Activated naive CD8-positive, alpha-beta T cell treated with anti-CD3 and anti-CD28 coated beads, Interleukin-2, amount 50 U/mL, for 16 hours (primary cell): ENCODE measurements at places on chromosomes 7 and 10.

- no peak for DNase-seq
Observed at GRCh38 chr10:89392974-89393373, 551 bp downstream of the IFIT1 start.

GRCh38 chr7:16755397-16755796, 1.8 kb downstream of the TSPAN13 start:
- no peak for DNase-seq

DNA sequence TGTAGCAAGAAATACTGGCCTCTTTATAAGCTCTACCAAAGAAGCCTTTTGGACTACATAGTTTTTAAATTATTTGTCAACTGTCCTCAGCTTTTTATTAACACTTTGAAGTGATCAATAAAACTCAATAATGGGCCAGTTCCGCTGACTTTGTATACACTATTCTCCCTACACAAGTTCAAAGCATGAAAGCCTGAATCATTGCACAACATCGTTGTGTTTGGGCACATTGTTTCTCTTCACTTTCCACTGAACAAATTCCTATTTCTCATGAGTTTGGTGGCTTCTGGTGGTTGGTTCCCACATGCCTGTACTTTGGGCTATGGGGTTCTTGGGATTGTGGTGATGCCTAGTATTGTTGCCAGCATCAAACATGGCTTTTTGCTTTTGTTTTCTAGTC, 561.8 kb upstream of the LRRN3 start:
- DNase-seq = no peak

- no peak for DNase-seq
Observed at GRCh38 chr7:112398534-112398933, 51.7 kb upstream of the IFRD1 start.

DNA sequence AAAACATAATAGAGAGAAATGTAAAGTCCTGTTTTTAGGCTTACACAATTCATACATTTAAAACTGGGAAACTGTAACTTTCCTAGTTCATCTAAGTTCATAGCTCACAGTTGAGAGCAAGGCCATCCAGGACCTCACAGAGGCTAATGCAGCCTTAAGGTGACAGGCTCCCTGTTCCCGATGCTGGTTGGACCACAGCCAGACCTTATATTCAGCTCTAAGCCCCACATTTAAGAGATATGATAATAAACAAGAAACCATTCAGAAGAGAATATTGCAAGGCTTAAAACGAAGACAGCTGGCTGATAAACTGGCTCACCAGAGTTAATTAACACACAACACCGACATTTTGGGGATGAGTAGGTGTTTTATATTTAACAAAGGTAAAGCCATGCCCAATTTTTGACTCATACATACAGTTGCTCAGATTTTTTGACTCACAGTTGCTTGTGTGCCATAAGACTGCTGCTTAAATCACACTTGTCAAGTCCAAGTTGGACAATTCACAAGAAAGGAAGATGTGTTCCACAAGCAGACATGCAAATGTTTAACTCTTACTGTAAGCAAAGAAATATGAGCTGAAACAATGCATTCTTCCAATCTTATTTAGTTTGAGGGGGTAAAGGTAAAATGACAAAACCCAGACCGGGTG, 41.1 kb upstream of the TMEM213 start:
- no peak for DNase-seq

DNA sequence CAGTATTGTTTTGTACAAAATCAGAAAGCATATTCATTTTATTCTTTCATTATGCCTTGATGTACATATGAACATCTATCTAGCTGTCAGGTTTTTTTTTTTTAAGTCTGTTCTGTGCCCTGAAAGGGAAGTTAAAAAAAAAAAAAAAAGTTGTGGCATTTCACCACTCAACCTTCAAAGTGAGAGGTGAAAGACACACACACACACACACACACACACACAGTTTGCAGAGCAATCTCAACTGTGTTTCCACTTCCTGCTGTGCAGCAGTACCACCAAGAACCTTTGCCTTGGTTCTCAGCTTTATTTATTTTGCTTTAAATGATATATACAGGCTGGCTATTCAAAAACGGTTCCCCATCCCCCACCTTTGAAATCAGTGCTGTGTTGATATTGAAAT, 955.6 kb downstream of the GATA3 start:
- no peak for DNase-seq

- no peak for DNase-seq
Observed at GRCh38 chr10:114239117-114239993, at the start of gene VWA2. TSS of gene VWA2 (plus strand) at chr10:114239254. CDS start at chr10:114248714, 9,460 bp downstream.

- DNase-seq = no peak
Observed at GRCh38 chr10:106567629-106568028, 596.9 kb downstream of the SORCS1 start.

DNA sequence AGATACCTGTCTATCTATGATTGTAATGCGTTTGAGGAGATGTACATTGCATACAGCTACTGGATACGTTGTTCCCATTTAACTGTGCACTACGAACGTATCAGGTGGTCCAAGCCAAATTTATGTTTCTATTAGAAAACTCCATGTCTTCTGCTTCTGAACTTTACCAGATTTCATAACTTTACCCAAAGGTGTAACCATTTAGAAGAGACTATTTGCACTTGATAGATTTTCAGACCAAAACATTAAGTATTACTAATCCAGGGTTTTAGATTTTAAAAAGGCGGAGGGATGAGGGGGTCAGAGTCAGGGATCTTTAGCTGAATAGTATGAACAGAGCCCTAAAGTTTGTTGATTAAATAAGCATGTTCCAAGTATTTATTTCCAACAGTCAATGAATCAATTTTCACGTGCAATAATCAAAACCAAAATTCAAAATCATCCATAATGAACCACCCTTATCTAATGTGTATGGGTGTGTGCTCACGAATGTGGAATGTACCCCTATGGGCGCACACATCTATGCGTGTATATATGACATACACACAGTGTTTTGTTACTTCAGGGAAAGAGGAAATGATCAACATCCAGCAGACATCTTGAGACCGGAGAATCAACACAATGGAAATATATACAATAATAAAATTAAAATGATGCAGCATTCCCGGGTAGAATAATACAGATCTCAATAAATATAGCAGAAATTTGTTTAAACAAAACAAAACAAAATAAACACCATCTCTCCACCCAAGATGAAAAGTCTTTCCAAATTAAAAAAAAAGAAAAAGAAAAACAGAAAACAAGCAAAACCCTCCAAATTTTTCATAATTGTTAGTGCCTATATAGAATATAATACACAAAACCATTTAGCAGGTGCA, 3.4 kb downstream of the FEZF1 start:
- no peak for DNase-seq

GRCh38 chr10:78450239-78450638, 416.6 kb downstream of the RPS24 start:
- no peak for DNase-seq

GRCh38 chr7:156063241-156063810, 251.1 kb upstream of the SHH start:
- no peak for DNase-seq

DNA sequence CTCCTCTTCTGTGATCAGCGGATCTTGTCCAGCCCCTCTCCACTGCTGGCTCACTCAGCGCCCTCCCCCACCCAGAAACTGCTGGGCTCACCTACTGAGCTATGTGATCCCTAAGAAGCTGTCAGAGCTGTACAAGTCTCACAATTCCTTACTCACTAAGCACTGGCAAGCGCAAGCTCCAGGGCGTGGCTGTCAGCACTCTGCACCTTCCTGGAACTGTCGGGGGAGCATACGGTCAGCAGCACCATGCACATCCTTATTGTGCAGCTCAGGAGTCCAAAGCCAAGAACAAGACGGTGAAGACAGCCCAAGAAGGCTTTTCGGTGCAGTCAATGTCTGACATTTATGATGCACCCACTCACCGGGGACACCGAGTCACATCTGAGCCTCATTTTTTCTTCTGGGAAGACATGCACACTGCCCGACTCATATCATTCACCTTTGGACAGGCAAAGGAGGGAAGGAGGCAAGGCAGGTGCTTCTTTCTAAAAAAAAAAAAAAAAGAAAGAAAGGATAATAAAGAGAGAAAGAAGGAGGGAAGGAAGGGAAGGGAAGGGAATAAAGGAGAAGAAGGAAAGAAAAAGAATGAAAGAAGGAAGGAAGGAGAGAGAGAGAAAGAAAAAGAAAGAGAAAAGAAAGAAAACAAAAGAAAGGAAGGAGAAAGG, 56.3 kb downstream of the ASB13 start:
- DNase-seq = no peak

- DNase-seq = no peak
Observed at GRCh38 chr7:115976651-115977050, 53.9 kb downstream of the TFEC start.

GRCh38 chr7:102064361-102065025, 222.2 kb upstream of the SH2B2 start:
- DNase-seq = no peak

DNA sequence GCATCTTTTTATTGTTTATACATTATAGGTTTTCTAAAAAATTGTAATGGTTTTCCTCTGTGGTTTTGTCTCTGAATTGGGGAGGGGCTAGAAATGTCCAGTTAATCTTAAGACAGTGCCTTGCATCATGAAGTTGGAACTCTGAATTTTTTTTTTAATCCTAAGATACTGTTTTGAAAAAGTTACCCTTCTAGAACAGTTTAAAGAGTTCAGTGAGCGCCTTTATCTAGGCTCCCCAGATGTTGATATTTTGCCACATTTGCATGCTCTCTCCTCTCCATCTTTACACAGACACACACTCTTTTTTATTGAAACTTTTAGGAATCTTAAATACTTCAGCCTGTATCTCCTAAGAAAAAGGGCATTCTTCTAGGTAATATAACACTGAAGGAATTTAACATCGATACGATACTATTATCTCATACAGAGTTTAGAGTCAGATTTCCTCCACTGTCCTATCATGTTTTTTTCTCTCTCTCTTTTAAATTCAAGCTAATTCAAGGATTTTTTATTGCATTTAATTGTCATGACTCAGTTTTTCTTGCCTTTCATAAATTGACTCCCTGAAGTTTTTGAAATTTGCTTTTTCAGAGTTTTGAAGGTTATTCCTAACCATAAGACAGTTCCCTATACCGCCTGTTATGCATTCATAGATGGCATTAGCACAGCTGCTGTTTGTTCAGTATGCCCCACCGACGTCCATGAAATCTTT, 31.5 kb downstream of the PRKAR2B start:
- DNase-seq = no peak

GRCh38 chr7:116948934-116949333, 4.4 kb upstream of the ST7 start:
- no peak for DNase-seq

- no peak for DNase-seq
Observed at GRCh38 chr7:91852263-91852741, 28.2 kb downstream of the MTERF1 start.

- no peak for DNase-seq
Observed at GRCh38 chr10:131686781-131687420, 213.9 kb upstream of the PPP2R2D start.

DNA sequence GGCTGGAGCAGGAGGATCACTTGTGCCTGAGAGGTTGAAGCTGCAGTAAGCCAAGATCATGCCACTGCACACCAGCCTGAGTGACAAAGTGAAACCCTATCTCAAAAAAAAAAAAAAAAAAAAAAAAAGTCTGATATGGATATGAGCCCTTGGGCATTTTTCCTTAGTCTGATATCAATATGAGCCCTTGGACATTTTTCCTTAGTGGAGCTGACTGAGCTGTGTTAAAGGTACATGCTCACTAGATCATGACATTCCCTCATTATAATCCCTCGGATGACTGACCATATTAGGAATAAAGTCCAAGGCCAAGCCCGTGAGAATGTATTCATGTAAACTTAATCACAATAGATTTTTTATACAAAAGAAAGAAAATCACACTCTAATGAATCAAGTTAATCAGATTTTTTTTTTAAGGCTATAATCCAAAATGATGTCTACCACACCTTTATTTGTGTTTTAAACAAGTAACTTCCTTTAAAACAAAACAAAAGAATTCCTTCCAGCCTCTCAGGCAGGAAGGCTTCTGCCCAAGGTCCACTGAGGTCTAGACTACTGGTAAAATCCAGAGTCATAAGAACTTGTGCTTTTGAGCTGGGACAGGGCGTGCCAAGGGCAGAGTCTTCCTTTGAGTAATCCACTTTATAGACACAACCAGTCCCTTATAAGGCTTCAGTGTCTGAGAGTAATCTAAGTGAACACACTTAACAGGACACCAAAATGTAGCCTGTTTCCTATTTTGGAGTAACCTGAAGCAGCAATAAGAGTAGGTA, 5.5 kb downstream of the PPA1 start:
- no peak for DNase-seq

DNA sequence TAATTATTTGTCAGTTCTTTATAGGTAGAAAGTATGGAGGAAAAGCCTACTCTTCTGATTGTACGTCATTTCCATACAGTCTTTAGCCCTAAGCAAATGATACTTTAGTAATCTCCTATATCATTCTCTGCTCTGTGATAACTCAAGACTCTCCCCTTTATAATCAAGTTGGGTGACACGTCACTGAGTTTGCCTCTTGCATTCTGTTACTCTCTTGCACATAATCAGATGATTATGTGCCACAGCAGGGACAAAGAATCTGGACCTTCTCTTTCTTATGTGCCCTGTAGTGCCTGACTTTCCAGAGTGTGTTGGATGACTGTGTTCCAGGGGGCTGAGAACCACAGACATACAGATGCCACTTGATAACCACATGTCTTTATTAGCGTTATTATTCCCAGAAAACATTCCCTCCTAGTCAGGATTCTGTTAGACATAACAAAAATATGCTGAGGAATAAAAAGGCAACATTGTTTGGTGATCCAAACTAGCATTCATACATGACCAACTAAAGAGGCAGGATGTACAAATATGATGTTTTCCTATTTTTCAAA, 116.4 kb upstream of the HGF start:
- no peak for DNase-seq

GRCh38 chr7:121446526-121446925, 50.4 kb upstream of the FAM3C start:
- DNase-seq = no peak

GRCh38 chr7:98283887-98284222, 2.4 kb downstream of the BRI3 start:
- DNase-seq = no peak

GRCh38 chr7:138064856-138065357, 11.4 kb upstream of the AKR1D1 start:
- no peak for DNase-seq
